ENCODE measurements at places on chromosomes 1 and 21.

DNA sequence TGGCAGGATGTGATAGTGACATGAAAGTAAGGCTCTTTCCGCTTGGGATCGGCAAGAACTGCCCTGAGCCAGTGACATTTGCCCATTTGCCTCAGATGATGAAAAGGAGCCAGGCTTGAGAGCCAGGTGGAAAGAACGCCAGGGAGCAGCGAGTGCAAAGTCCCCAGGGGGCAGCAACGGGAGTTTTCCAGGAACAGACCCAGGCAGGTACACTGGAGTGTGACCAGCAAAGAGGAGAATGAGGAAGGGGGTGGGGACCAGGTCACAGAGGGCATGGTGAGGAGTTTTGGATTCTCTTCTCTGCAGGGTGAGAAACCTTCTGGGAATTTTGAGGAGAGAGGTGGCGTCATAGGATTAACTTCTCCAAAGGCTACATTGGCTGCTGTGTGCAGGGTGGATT, 10.8 kb upstream of the ETS2 start:
- no peak for DNase-seq

DNA sequence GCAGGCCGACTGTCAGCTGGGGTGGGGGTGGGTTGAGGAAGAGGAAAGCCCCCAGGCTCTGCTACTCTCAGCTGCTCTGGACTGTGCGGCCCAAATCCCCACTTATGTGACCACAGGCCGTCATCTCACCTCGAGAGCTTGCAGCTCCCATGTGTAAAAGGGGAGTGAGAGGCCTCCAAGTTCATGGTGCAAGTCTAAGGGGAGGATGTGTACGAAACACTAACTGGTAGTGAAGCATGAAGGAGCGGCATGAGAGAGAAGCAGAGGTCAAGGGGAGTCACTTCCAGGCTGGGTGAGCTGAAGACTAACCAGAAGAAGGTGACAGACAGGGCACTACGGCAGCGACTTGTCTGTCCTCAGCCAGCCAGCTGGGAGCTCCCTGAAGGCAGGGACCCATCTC, 43.8 kb downstream of the GLIS1 start:
- DNase-seq = no peak

DNA sequence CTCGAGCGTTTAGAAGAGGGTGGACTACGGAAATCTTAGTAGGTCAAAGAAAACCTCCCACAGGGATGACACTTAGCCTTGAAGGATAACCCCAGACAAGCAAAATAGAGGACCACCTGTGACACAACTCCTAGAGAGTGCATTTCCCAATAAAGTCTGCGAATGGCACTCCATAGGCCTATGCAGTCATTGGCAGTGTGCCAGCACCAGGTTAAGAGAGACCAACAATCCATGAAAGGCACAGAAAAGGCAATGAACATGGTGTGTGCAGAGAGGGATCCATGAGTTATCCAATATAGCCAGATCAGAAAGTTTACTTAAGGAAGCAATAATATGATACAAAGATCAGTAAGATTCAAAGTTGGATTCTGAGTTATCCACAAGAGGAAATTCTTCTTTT, 45.2 kb upstream of the FMO2 start:
- DNase-seq = no peak

- DNase-seq = no peak
Observed at GRCh38 chr1:228375578-228376261, 30.9 kb downstream of the TRIM11 start.

GRCh38 chr1:61654067-61654466, 70.9 kb downstream of the TM2D1 start:
- DNase-seq = no peak

DNA sequence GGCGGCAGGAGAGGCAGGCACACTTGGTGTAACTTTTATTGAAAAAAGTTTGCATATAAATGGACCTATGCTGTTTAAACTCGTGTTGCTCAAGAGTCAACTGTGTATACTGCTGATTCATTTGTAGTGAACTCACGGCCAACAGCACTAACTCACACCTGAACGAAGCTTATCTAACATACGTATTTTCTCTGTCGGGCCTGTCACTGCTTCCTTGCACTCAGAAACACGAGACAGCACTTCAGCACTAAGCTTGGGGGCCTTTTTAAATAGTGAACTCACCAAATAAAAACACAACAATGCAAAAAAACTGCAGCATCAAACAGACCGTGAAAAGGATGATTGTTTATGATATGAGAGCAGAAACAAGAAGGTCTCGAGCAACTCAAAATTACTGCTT, 58.9 kb upstream of the NEK2 start:
- DNase-seq = no peak

GRCh38 chr1:75791022-75791421, 5.0 kb downstream of the RABGGTB start:
- no peak for DNase-seq

- DNase-seq = no peak
Observed at GRCh38 chr1:42961312-42962091, 2.8 kb upstream of the SLC2A1 start.

DNA sequence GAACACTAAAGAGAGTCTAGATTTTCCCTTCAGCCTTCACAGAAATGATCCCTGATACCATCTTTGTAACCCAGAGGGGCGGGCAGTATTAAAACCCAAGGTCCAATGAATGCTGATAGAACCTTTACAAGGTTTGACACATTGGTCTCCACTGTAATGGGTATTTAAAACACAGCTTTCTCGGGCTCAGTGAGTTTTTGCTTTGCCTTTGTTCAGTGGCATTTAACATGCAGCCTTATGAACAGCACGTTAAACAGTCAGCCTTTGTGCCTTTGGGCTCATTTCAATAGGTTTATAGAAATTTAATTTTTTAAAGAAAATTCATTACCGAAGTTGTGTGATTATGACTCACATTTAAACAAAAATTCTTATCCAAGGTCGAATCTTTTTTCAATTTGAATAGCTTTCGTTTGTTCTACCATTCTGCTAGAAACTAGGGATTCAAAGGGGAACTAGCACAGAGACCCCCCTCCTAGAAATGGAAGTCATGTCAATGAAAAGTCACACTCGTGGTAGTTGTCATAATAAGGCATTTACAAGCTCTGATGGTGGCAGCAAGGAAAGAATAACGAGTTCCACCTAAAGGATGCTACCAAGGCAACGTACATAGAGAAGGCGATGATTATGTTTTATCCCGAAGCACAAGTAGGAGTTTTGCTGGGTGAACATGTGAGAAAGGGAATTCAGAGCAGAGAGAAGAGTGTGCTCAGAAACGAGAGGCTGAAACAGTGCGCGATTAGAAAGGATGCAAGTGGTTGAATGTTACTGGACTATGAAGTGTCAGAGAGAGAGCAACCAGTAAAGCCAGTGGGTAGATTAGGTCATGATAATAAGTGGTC, 66.2 kb downstream of the SGIP1 start:
- DNase-seq = no peak

DNA sequence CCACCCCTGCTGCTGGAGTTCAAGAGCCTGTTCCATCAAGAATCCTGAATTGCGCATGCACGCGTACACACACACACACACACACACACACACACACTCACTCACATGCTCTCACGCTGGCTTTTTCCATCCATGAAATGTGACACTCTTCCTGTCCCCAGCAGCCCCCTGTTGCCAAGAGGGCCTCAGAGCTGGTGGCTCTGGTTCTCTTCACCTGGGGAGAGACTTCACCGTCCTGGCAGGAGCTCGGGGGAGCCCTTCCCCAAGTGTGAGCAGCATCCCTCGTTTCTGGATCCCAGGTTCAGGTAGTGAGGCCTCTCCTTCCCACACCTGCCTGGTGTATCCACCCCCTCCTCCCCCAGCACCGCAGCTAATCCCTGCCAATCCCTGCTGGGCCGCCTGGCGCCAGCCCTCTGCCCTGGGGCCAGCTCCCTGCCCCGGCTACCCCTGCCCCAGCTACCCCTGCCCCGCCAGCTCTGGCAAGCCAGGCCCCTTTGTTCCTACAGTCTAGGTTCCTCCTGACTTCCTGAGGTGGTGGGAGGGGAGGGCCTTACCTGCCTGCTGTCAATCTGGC, 9.9 kb downstream of the PLOD1 start:
- peak; percentile 42 for DNase-seq

GRCh38 chr1:3564921-3565831, 46.1 kb downstream of the MEGF6 start:
- DNase-seq = peak; percentile 10

GRCh38 chr1:176735201-176735600, 272.2 kb downstream of the PAPPA2 start:
- no peak for DNase-seq

- no peak for DNase-seq
Observed at GRCh38 chr1:209822706-209823105, 5.1 kb upstream of the UTP25 start.

DNA sequence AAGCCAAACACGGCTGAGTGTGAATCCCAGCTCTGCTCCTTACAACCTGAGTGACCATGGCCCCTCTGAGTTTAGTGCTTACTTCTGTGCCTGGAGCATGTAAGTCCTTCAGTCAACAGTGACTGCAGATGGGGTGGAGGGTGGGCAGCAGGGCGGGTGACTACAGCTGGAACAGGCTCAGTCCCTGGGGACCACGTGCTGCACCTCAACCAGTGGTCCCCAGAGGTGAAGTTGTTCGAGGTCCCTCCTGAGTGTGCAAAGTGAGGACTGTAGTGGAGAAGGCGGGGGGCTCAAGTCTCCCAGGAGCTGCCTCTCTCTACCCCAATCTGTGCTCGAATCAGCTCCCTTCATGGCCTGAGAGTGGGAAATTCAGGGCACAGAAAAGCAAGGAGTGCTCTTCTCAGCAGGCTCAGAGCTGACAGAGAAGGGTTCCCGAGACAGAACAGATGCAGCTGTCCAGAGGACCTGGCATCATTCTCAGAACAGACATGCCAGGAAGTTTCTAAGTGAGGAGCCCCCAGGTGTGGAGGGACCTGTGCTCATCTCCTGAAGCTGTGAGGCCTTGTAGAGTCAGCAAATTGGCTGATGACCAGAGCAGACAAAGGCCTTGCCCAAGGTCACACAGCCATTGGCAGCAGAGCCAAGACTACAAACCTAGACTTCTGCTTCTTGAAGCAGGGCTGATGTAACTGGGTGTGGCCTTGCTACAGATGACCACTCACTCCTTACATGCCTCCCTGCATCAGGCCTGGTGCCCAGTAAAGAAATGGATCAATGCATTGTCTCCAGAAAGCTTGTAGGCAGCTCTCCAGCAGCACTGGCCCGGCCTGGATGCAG, 61.7 kb upstream of the EDN2 start:
- no peak for DNase-seq

DNA sequence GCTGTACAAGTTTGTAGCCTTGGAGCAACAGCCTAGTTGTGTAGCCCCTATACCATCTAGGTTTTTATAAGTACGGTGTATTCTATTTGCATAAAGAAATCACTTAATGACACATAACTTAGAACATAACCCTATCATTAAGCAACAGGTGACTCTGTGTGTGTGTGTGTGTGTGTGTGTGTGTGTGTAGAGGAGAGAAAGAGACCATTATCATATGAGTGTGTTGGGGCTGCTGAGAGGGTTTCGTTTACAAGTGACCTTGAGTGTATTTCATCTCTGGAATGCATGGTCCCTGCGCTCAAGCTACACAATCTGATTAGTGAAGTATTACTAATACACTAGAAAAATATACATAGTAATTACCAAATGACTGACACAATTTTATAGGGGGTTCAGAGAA, 115.1 kb downstream of the RABGAP1L start:
- no peak for DNase-seq

DNA sequence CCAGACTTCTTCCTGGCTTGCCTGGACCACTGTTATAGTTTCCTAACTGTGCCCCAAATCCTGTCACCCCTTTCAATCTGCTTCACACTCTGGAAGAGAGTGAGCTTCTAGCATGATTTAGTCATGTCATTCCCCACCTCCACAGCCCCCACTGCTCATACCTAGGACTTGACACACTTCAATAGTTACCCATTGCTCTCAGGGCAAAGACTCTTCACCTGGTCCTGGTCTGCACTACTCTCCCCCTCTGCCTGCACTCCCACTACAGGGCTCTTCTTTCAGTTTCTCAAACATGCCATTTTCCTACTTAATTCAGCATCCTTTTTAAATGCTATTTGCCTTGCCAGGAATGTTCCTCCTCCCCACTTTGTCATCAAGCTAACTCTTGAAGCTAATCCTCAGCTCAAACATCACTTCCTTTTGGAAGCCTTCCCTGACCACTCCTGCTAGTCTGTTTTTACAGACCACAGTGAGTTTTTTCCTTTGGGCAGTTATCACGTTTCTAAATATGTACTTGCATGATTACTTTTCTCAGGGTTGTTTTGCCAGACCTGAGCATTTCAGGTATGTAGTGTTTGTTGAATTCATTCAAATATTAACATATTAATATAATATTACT, 24.7 kb downstream of the CYP2J2 start:
- DNase-seq = peak; percentile 13

DNA sequence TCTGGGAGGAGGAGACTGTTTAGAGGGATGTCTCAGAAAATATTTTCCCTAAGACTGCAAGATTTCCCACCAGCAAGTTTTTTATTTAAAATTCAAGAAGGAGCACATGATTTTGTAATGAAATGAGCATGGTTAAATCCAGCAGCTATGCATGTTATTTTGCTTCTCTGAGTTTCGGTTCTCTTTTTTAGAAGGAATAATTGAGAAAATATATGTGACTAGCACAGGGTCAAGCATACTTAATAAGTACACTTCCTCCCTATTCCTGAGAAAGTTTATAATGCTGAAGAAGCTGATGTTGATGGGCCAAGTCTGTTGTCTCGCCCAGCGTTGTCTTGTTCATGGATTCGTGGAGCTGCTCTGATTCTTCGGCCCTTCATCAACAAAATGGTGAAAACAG, 51.2 kb downstream of the EXO1 start:
- no peak for DNase-seq

DNA sequence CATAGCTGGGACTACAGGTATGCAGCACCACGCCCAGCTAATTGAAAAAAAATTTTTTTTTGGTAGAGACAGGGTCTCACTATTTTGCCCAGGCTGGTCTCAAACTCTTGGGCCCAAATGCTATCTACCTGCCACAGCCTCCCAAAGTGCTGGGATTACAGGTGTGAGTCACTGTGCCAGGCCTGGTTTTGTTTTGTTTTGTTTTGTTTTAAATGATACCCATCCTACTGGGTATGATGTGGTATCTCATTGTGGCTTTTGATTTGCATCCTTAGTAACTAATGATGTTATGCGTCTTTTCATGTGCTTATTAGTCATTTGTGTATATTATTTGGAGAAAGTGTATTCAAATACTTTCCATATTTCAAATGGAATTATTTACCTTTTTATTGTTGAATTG, 142.3 kb downstream of the VPS13D start:
- DNase-seq = no peak

DNA sequence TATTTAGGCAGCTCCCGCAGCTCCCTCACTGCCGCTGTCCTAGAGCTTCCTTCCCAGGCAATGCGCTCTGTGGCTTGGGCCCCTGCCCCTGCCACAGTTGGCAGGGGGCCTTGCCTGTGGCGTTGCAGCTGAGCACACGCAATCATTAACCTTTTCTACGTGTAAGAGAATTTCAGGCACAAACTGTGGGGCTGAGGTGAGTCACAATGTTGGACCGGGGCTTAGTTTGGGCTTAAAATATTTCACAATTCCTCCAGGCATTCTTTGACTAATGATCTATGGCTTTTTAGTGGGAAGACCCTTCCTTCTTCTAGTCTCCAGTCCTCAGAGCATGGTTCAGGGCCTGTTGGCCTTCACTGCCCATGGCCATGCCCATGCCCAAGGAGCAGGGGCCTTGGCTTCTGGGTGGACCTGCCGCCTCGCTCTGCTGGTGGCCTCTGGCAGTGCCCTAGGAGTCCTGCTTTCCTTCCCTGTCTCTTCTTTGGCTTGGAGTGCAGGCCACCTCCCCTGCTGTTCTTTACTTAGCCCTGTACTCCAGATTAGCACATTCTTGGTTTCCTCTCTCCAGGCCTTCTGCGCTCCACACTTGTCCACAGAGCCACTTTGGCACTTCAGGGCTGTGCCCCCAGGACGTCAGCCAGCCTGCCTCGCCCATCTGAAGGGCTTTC, 39.2 kb downstream of the MAPKAPK2 start:
- DNase-seq = peak; percentile 81

Data from fibroblast of skin of right quadriceps (primary cell).